Nucleus accumbens (tissue), 56 donors: ENCODE measurements at places on chromosomes 16 and 17.

DNA sequence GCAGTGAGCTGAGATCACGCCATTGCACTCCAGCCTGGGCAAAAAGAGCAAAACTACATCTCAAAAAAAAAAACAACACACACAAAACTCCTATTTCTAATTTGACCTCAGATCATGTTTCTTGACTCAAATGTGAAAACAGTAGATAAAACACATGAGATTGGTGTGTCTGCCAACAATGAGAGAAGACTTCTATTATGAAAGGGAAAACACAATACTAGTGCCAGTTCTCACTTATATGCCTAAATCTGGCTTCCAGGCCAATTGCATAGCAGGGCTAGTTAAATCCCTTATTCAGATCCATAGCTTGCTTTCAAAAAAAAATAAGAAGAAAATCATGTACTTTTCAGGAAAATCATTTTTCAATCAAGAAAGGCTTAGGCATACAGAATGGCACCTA is 39.4 kb downstream of the AP1G1 start:
- no peak for DNase-seq

- DNase-seq = no peak
These were observed 169.8 kb downstream of the MRTFB start for GRCh38 chr16:14240964-14241363.

DNA sequence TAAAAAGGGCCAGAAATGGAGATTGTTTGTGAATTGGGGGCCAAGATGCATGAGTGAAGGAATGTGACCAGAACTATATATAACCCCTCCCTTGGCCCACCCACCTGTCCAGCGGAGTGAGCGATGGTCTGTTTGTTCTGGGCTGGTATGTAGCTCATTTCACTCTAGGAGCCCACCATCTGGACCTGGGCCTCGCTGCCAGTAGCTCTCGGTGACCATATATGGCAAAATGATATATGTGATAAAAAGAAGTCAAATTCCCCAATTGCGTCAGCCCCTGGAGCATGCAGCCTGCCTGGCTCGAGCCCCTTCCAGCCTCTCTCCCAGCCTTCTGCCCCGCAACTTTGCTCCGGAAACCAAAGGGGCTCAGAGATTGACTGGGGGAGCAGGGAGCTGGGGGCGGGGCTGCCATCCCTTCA is 47.3 kb downstream of the CCDC42 start:
- DNase-seq = no peak

- DNase-seq = no peak
These were observed 8.6 kb upstream of the NFATC3 start for GRCh38 chr16:68076560-68076959.

GRCh38 chr16:64586781-64587180 is 535.1 kb downstream of the CDH11 start:
- DNase-seq = no peak

DNA sequence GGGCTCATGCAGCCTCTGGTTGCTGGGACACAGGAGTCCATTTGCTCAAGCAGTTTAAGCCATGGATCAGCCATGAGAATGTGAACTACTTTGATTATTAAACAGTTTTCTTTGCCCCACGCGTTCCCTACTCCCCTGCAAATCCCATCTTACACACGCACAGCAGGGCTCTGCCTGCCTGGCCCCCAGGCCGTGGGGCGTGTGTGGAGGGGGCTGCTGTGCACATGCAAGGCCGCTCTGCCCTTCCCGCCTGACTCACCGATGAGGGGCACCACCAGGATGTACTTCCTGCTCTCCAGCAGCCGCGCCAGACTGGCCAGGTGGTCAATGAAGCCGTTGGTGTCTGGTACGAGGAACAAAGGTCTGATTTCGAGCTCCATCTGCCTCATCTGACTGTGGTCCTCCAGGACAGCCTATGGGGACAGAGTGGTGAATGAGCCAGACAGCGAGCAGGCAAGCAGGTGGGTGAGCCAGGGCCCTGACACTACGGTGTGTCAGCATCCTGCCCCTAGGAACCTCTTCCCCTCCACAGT is 13.7 kb downstream of the HIC1 start:
- no peak for DNase-seq

DNA sequence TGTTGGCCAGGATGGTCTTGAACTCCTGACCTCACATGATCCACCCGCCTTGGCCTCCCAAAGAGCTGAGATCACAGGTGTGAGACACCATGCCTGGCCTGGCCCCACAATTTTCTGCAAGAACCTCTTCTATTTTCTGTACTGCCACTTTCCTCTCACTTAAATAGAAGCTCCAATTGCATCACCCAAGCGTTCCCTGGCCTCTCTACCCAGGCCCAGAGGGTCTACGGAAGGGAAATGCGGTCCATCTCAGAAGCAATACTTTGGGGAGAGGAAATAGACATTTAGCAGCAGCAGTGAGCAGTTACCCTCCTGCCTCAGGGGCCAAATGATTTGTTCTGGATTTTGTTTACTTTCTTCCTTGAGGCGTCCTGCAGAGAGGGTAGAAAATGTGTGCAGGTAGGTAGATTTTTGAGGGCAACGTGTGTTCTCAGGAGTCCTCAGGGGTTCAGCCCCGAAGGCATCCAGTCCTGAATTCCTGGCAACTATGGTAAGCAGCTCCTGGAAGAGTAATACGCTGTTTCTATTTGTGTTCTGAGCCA is 11.0 kb downstream of the SLC6A4 start:
- DNase-seq = no peak

GRCh38 chr17:71331754-71332325 is 789.0 kb upstream of the SOX9 start:
- DNase-seq = no peak

- DNase-seq = no peak
These were observed 5.9 kb upstream of the C16orf87 start for GRCh38 chr16:46836534-46837530.

DNA sequence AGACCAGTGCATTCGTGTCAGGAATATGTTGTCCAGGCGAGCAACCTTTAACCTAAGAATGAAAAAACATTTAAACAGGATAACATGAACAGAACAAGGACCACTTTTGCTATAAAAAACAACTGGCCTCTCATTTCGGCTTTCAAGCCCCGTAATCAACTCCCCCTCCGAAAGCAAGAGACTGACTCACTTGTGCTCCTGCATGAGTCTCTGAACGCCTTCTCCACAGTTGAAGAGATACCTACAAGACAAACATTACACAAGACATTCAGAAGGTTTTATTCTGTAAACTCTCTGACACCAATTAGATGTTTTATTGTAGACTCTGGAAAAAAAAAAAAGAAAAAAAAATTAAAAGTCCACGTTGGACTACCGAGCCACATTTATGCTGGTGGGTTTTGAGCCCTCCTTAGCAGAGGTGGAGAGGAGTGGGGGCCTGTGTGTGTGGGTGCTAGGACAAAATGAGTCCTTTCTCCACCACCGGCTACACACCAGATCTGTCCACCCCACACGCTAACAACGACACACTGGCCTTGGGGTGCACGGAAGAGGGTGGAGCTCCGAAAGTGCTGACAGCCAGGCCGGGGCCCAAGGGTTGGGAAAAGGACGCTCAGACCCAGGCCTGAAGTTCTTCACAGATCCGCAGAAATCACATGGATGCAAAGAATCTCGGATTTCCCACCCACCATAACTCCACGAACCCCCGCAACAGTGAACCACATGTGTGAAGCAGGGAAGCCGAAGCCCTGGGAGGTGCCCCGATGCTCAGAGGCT is 759 bp downstream of the ELAC2 start:
- no peak for DNase-seq

GRCh38 chr17:16926061-16926511 is 45.8 kb downstream of the TNFRSF13B start:
- no peak for DNase-seq

DNA sequence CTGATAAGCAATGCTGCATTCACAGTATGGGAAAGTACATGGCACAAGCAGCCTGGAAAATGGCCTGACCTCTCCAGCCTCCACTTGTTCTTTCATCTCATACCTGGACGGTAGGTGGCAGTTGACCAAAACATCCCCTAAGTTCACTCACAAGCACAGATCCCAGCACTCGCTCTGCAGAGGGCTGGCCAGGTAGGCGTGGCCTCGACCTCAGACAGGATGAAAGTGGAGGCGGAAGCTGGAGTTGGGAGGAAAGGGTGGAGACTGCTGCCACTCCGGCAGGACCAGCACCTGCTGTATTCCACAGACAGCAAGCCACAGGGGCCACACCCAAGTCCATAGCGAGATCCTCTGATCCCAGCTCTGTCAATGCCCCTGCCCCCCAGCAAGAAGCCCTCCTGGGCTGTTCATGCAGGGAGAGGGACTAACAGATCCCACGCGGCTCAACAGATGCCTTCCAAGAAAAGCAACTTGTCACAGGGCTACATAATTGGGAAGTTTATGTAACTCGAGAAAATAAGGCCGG is 31.3 kb downstream of the ZCCHC14 start:
- DNase-seq = no peak

DNA sequence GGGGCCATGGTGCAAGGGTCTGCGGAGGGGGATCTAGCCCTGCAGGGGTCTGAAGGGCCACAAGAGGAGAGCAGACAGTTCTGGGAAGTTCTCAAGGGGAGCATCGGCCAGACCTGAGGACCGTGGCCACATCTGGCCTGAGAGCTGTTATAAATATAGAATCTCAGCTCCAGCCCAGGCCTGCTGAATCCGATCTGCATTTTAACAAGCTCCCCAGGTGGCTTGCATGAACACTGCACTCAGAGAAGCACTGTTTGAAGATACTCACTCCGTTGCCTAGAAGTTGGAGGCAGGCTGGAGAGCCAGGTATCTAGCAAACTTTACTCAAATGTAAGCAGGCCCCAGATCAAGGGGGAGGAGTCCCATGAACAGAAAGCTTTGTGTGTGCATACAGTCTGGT is 61.3 kb downstream of the NKD1 start:
- no peak for DNase-seq

- no peak for DNase-seq
These were observed 204.7 kb downstream of the HS3ST4 start for GRCh38 chr16:25896411-25896810.

DNA sequence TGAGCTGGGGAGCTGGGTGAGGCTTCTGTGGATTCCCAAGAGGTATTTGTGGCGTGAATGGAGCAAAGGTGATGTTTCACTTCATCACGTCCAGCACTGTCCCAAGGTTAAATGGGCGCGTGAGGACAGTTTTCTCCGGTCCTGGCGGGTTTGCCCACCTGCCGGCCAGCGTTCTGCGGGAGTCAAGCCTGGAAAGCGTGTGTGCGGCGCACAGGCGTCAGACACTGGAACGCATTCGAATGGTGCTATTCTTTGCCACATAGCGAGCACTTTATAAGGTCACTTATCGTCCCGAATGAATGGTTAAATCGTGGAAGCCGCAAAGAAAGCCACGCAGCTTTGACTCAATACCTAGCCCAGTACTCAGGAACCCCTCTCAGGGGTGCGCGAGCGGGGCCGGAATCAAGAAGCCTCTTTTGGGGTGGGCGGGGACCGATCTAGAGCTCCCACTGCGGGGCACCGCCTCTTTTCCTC is 446 bp upstream of the PSMD11 start:
- DNase-seq = no peak

GRCh38 chr17:70254735-70255460 is 85.6 kb downstream of the KCNJ2 start:
- no peak for DNase-seq

GRCh38 chr16:12573730-12574383 is 229.8 kb downstream of the CPPED1 start:
- peak; percentile 32 for DNase-seq

GRCh38 chr17:77419095-77419494 is 278.3 kb downstream of the SEC14L1 start:
- DNase-seq = no peak

- DNase-seq = no peak
These were observed 49.5 kb downstream of the HLF start for GRCh38 chr17:55314061-55314783.

DNA sequence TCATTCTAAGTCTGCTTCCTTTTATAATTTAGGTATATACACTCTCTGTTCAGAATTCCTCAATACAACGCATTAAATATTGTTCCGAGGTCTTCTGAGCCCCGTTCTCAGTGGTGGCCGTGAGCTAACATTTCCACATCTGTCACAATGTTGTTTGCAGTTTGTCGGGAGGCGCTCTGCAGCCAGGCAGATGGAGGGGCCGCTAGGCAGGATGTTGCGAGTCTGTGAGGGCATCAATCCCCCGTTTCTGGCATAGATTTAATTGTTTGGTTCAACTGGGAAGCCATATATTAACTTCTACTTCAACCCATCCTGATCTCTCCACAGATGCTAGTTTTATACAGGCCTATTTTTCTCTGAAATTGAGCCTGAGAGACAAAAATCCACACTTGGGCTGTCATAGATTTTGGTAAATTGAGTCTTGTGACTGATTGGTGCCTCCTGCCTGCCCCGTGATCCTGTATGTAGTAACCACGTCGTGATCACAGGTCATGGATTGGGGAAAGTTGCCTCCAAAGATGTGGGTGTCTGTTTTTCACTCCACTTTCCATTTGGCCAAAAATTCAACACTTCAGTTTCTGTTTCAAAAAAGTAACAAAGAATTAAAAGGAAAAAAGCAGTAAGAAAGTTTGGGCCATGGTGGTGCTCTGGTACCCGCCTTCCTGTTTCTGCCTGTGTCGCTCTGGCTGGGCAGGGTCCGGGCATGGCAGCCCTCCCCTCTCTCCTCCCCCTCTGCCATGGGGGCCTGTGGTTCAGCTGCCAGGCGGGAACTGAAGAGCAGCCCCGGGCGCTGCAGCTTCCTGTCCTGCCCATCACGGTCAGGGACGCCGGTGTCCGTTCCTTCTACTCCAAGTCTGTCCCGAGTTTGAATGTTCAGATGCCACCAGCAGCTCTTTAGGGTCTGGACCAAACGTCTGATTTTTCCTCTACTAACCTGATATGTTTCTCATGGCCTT is 41.5 kb downstream of the RPTOR start:
- no peak for DNase-seq

DNA sequence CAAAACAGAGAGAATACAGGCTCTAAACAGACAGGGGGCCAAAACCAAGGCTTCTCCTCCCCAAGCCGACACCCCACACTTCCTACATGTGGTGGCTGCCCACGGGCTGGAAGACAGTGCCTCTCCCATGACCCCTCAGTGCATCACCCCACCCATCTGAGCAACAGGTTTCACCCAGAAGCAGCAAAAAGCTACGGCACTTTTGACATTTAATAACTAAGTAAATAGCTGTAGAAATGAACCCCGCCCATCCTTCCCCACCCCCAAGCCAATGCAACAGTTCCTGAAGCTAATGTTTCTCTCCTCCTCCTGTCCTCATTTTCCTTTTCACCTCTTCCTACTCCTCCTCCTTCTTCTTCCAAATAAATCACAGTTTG is 9.9 kb upstream of the SOX9 start:
- no peak for DNase-seq
